Hair follicle dermal papilla cell (primary cell): ENCODE measurements at places on chromosomes 1 and 21. TPM values are rescaled to one million over a fixed set of nuclear protein-coding genes. Genes with fewer than 3 reads are reported as not detected.

The TMPRSS15 gene
- not detected in 2 replicates for total RNA-seq

The LYPD8 gene
- total RNA-seq: not detected in 2 replicates

The OR2L13 gene
- total RNA-seq: 0.16 TPM in 1 of 2 replicates, not detected in the other

The CD247 gene
- not detected in 2 replicates for total RNA-seq

The CAMK1G gene
- 0.97 TPM in 1 of 2 replicates, not detected in the other for total RNA-seq

The MRTO4 gene
- 16.4 and 17.4 TPM in 2 replicates for total RNA-seq
